ENCODE measurements at places on chromosomes 16 and 17. TPM values are rescaled to one million over a fixed set of nuclear protein-coding genes. Genes with fewer than 3 reads are reported as not detected.
A peak's percentile ranks its signal among the peaks of the same experiment; 100 is the strongest.

APPBP2 gene
- total RNA-seq, result 31.8 TPM

FDXR gene
- total RNA-seq, result 38.2 TPM

ITGB3 gene
- total RNA-seq, result 0.21 TPM

PDE6G gene
- 12.5 TPM for total RNA-seq

NFATC2IP gene
- total RNA-seq, result 120 TPM

NPIPA5 gene
- total RNA-seq, result 20.9 TPM

RNF222 gene
- 0.20 TPM for total RNA-seq

DNA sequence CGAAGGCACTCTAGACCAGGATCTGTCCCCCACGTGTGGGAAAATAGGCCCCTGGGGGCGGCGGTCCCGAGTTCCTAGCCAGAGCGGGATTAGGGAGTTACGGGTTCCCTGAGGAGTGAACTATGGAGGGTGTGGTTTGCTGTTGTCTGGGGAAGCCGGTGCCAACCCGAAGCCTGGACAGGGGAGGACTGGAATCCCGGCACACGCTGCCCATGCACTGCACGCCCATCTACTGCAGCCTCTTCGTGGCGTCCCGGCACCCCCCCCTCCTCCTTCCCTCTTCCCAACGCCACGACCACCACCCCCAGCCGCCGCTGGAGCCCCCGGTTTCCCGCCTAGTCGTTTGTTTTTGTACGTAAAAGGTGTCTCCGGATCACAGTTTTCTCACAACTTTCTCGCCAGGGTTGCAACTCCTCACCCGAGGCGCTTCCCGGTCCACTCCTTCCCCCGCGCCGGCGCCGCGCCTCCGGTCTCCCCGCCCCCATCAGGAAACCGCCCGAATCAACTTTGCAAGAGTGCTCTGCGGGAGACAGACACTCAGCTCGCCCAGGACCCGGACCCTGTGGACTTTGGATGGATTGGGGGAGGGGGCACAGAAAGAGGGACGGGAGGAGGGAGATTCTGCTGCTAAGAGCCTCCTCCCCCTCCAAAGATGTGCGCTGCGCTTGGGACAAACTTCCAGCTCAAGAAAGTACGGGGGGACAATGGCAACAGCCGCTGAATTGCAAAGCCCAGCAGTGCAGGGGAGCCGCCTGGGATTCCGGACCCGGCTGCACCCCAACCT, 1.4 kb upstream of the LHX1 start:
- H3K4me3 ChIP-seq, result peak overlapping the region; percentile 20
- no peak overlapping the region for H3K27ac ChIP-seq
- peaks cover 96% of the 10 kb centered on the region for H3K27me3 ChIP-seq
- no peak for DNase-seq
- peaks cover 47% of the 10 kb centered on the region for H3K4me1 ChIP-seq
- H3K36me3 ChIP-seq, result peaks cover 6% of the 10 kb centered on the region

DNA sequence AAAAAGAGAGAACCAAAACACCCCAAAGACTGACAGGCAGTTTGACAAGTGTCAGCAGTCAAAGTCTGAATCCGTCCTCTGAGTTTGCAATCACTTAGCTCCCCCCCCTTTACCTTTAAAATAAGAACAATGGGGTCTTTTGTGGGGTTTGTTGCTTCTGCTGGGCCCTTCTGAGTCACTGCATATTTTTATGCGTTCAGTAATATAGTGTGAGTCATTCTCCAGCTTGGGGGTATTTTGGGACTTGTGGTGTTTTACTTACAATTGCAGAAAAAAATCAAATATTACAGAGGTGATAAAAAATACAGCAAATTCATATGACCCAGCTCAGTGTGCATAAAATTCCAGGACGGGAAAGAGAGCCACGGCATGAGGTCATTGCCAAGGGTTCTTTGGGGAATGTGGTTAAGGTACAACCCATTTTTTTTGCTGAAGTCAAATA, 120.1 kb downstream of the CYLD start:
- no peak overlapping the region for H3K4me3 ChIP-seq
- H3K27ac ChIP-seq, result no peak overlapping the region
- peaks cover 6% of the 10 kb centered on the region for H3K27me3 ChIP-seq
- peak; percentile 12 for DNase-seq
- no peaks in the 10 kb centered on the region for H3K4me1 ChIP-seq

DNA sequence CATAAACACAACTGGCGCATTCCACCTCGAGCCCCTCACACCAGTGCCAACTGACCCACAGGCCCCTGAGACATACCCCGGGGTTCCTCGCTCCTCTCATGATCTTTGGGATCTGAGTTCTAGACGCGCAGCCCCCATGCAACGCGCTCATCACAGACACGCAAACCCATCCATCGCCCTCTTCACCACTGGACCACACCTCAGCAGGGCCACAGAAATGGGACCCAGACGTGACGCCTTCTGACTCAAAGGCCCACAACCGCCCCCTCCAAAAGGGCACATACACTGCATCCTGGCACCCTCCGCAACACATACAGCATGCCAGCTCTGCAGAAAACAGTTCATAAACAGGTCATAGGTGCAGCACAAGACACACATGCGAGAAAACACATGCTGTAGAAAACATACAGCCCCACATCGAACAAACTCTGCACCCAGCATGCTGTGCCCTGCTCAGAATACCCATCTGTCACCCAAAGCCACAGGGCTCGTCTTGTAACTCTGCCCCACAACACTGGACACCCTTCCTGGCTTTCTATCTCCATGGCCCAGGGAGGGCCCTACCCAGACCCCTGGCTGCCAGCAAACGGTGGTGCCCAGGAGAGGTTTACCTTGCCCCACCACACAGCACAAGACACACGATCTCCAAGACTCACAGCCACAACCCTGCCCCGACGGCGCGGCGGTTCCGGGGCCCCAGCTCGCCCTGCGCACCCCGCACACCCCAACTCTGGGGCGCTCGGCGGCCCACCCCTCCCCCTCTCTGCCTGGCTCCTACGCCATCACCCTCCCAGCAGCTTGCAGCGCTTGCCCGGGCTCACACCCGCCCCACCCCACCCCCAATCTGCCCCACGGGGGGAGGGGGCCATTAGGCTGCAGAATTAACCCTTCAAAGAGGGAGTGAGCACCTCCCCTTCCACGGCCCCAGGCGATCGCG, 887 bp downstream of the ZBTB4 start:
- H3K4me1 ChIP-seq, result peaks cover 61% of the 10 kb centered on the region
- H3K27me3 ChIP-seq, result no peaks in the 10 kb centered on the region
- peaks cover 3% of the 10 kb centered on the region for H3K36me3 ChIP-seq
- DNase-seq, result peak; percentile 77

DNA sequence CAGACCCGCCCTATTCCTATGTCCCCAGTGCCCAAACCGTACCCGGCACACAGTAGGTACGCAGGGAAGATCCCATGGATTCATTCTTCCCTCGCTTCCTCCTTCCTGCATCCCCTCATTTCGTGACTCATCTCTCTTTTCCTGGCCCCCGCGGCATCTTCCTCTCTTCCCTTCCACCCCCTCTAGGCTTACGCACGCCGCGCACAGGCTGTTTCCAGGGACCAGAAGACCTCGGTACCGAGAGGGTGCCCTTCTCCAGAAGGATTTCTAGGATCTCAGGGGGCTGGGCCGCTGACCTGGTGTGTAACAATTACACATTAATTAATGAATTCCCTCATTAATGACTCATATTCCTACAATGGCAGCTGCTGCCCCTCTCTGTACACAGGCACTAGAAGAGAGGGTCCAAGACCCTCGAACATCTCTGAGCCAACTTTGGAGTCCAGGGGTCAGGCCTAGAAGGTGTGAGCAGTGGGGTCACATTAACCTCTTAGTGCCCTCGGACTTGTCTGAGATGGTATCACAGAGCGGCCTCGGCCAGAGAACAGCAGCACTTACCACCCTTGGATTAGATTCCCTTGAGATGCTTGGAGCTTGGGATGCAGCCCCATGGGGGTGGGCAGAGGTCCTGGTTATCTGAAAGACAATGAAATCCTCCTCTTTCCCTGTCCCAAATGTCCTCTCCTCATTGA, 16.8 kb upstream of the PLLP start:
- no peak overlapping the region for H3K4me3 ChIP-seq
- H3K27me3 ChIP-seq, result no peaks in the 10 kb centered on the region
- peaks cover 24% of the 10 kb centered on the region for H3K4me1 ChIP-seq
- H3K36me3 ChIP-seq, result no peaks in the 10 kb centered on the region
- no peak overlapping the region for H3K27ac ChIP-seq

DNA sequence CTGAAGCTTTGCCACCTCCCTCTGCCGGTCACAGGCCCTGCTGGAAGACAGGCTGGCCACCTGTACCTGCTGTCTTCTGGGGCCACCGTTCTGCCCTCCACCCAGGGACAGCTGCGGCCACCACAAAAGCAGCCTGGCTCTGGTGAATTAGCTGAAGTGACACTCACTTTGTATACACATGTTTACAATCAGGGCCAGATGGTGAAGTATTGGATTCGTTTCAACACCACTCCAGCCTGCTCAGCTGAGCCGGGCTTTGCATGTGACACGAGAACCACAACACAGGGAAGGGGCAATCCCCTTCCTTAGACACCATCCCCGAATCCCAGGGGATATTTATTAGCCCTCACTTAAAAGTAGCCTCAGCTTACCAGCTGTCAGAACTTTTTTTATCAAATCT, 191.5 kb upstream of the RPL38 start:
- H3K36me3 ChIP-seq, result no peaks in the 10 kb centered on the region
- no peak overlapping the region for H3K27ac ChIP-seq
- peaks cover 11% of the 10 kb centered on the region for H3K4me1 ChIP-seq
- H3K4me3 ChIP-seq, result no peak overlapping the region
- H3K27me3 ChIP-seq, result peaks cover 45% of the 10 kb centered on the region

- peaks cover 49% of the 10 kb centered on the region for H3K27me3 ChIP-seq
- no peak for DNase-seq
- no peak overlapping the region for H3K4me3 ChIP-seq
- no peak overlapping the region for H3K27ac ChIP-seq
These were observed 10.8 kb downstream of the NGFR start for GRCh38 chr17:49505854-49506253.

DNA sequence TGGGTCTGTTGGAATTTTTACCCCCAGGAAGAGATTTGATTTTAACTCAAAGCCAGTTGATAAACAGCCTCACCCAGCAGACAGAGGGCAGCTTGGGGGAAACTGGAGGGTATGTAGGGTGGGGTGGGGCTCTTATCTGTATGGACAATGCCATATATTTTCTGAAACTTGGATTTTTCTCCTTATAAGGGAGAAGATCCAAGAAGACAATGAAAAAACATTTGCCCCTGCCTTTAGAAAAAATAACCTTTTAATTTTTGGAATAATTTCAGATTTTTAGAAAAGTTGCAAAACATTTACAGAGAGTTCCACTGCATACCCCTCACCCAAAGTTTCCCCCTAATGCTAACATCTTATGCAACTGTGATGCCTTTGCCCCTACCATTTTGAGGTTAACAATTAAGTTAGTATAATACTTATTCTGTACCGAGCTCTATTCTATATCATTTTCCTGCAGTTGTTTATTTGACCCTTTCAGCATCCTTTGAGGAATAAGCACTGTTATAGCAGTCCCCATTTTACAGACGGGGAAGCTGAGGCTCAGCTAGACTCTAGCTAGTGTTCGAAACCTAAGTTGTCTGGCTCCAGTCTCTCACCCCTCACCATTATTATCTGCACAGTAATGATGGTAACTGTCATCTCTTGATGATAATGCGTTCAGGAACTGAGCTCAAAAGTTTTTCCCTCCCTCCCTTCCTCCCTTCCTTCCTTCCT, 66.4 kb downstream of the PRKCB start:
- peaks cover 44% of the 10 kb centered on the region for H3K4me1 ChIP-seq
- no peak overlapping the region for H3K4me3 ChIP-seq
- H3K36me3 ChIP-seq, result peaks cover 17% of the 10 kb centered on the region
- H3K27me3 ChIP-seq, result no peaks in the 10 kb centered on the region

GRCh38 chr16:13397126-13397525, 495.7 kb downstream of the SHISA9 start:
- H3K4me3 ChIP-seq, result no peak overlapping the region
- H3K4me1 ChIP-seq, result no peaks in the 10 kb centered on the region
- no peak overlapping the region for H3K27ac ChIP-seq
- no peaks in the 10 kb centered on the region for H3K36me3 ChIP-seq
- no peaks in the 10 kb centered on the region for H3K27me3 ChIP-seq

GRCh38 chr16:47787696-47788095, 326.6 kb downstream of the PHKB start:
- peaks cover 8% of the 10 kb centered on the region for H3K27me3 ChIP-seq
- no peaks in the 10 kb centered on the region for H3K4me1 ChIP-seq
- H3K36me3 ChIP-seq, result peaks cover 1% of the 10 kb centered on the region
